H9 (cell line): ENCODE measurements at places on chromosomes 5 and 9. TPM values are rescaled to one million over a fixed set of nuclear protein-coding genes. Genes with fewer than 3 reads are reported as not detected.

TRIM36 gene
- 14.6 and 19.3 TPM in 2 replicates for total RNA-seq

CLPTM1L gene
- 104 and 108 TPM in 2 replicates for total RNA-seq

CBY3 gene
- 0.50 and 1.6 TPM in 2 replicates for total RNA-seq

DNA sequence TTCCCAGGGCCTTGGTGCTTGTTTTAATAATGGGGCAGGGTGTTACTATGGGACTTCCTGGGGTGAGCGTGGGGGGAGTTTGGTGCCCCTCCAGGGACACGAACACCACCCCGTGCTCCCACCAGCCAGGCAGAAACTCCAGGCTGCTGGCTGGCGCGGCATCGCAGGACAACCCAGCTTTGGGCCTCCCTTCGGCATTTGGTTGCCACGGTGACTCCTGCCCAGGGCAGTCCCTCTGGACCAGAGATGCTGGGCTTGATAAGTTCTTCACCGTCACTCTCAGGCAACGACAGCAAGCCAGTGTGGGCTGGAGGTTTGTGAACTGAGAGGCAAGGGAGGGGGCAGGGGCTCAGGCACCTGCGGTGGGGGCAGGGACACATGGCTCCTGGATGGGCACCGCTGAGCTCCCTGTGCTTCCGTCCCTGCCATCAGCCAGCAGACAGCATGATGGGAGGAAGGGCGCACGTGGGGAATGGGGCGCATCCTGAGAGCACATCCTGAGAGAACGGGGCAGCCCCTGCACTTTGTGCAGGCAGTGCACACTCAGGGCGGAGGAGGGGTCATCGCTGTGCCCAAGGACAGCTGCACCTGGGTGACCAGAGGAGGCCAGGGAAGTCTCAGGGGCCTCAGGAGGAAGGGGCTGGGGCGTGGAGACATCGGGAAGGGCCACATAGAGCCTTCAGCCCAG is 116.4 kb downstream of the RXRA start:
- no peak for DNase-seq

- no peak for DNase-seq
Observed at GRCh38 chr9:122192914-122193525, 33.3 kb downstream of the MORN5 start.

TMEM252 gene
- not detected in 2 replicates for total RNA-seq

DNA sequence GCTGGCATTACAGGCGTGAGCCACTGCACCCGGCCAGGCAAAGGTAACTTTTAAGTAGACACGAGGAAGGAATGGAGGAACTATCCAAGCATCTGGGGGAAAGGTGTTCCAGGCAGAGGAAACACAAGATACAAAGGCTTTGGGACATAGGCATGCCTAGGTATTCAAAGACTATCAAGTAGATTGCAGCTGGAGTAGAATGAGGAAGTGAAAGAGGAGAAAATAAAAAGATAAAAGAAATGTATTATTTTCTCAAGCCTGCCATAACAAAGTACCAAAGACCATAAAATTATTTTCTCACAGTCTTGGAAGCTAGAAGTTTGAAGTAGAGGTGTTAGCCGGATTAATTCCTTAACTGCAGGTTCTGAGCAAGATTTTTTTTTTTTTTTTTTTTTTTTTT is 39.9 kb upstream of the GRIN3A start:
- DNase-seq: no peak

DNA sequence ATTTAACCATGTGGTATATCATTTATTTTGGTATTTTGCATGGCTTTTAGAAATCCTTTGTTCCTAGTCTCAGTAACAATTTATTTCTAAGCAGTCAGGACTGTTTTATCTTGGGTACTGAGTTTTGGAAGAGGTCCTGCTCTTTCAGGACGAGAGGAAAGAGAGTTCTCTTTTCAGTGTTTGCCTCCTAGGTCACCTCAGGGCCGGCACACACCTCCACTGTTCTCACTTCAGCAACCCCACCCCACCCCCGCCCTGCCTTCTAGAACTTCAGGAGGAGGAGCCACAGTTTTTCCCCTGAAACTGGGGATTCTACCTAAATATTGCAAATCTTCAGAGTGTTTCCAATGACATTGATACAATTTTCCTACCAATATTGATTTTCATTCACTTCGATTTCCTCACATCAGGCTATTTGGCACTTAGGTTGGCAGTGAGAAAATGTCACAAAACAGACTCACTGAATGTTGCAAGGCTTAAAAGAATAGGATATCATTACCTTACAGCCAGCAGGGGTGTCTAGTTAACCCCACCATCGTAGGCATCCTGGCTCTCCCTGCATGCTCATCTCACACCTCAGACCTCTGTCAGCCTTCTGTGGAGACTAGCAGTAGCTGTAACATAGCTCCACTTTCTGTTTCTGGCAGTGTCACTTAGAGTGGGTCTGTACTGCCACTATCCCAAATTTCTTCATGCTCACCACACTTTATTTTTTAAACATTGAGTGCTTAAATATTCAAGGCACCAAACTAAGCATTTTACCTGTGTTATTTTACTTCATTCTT is 5.4 kb downstream of the IGIP start:
- no peak for DNase-seq

- DNase-seq: no peak
Observed at GRCh38 chr9:26247861-26248260, 569.6 kb upstream of the TUSC1 start.

DNA sequence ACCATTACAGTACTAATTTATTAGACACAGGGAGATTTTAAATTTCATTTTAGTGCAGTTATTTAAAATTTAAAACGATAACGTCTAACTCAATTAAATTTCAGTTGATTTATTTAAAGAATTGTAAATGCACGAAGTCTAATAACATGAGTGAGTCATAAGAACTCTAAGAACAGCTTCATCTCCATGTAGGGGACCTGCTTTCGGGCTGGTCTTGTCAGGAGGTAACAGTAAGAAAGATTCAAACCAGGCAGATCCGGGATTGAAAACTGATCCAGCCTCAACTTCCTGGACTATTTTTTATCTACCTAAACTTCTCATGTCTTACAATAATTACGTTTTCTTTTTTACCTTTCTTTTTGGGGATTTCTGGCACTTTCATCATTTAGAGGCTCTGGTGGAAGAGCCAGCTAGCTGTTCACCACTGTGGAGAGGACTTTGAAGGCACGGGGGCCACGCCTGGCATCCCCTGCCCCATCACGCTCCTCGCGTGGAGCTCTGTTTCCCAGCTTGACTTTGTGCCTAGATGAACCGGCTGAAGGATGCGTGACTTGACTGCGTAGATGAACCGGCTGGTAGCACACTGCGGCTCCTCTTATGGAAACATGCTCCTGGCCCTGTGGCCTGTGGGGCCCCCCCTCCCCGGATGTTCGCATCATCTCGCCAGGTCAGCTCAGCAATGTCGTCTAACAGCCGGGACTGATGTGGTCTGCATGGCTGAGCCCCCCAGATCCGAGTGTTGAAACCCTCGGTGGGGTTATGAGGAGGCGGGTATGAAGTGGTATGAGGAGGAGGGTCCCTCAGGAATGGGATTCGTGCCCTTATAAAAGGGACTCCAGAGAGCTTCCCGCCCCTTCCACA is 26.0 kb downstream of the NDUFS6 start:
- no peak for DNase-seq

GRCh38 chr9:134568811-134569210 is 72.8 kb upstream of the COL5A1 start:
- DNase-seq: no peak

GRCh38 chr9:122133984-122134535 is 25.5 kb downstream of the NDUFA8 start:
- DNase-seq: no peak

DNA sequence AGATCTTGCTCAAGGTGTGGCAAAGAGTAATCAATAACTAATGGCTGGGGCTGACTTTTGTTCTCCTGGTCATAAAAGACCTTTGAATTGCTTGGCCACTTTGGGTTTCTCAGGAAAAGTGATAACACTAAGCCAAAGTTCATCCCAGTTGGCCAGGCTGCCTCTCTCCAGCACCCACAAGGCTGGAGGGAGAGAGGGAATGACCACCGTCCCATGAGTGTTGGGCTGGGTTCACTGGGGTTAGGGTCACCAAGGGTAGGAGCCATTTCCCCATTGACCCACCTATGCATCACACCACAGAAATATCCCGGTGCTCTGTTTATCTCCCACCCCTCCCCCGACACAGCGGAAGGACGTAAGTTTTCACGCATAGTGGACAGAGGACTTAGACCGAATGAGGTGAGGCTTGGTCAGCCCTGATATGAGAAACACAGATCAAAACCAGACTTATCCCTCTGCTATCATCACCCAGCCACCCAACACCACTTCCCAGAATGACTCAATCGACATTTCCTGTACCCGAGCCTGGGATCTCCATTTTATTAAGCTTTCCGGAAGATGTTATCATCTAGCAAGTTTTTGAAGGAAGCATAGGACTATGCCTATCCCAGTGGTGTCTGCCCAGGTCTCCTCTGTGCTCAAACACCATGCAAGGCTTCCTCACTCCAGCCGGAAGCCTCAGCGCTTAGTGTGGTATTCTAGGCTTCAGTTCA is 27.0 kb upstream of the PPARGC1B start:
- DNase-seq: no peak

- DNase-seq: no peak
Observed at GRCh38 chr5:135450952-135451351, 1.2 kb downstream of the TIFAB start.

DNA sequence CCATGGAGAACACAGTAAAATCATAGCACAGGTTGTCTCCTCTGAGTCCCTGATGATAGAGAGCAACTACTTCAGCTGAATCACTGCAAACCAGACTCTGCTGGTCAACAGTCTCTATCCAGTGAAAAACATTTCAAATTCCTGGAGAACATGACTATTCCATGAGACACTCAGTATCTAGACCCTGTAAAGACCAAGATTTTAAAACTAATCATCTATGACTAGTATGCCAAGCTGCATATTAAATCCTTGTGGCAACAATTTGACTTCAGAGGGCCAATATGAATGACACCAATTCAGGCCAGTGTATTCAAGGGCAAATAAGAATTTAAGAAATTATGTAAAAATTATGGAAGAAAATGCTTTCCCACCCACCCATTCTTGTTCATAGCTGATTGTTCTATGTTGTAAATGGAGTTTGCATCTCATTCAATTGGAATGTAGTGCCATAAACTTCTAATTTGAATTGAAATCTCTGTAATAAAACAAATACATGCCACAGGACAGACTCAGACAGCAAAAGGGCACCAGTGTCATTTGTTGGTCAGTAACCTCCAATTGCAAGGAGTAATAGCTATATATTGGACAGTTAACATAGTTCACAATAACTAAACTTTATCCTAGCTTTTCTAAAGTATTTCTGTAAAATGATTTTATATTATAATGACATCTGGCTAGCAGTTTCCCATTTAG is 80.1 kb upstream of the LPAR1 start:
- DNase-seq: no peak

DNA sequence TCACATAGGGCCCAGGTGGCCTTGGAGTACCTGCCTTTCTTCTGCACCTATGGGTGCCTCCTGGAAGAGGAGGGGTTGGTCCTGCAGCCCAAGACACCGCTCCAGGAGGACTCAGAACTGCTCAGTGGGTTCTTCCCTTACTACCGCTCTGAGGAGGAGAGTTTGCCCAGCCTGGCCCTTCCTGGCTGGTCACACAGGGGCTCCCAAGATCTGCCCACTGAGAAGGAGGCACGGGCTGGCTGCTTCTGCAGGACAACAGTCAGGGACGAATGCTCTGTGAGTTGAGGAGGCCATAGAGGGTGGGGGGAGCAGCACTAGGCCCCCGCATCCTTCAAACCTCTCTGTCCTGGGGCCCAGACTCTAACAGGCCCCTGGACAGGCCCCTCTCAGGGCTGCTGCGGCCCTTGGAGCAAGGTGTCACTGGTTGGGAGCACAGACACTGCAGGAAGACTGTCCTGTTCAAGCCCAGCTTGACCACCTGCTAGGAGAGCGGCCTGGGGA is 9.9 kb upstream of the SLC25A48 start:
- no peak for DNase-seq

DNA sequence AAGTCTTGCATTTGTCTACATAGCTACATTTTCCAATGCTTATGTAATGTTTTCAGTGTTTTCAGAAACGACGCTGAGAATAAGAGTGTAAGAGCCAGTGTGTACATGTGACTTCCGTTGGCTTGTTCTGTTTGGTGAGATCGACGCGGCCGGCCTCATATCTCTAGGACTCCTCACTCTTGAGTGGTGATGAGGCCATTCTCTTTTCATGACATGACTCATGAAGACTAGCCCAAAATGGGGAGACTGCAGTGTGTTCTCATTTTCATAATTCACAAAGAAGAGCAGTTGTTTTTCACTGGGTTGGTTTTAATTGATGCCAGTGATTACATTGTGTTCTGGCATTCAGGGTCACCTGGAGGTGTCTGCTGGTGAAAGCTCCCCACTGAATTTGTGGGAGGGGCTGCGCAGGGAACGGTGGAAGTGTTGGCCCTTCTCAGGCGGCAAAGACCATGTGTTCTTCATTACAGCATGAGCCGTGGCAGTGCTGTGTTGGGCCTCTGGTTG is 131.5 kb upstream of the OTULINL start:
- DNase-seq: no peak

- DNase-seq: no peak
Observed at GRCh38 chr9:8816361-8816760, 1016.8 kb upstream of the DMAC1 start.
